ENCODE measurements at places on chromosomes 4 and X. TPM values are rescaled to one million over a fixed set of nuclear protein-coding genes. Genes with fewer than 3 reads are reported as not detected.

SRPK3 gene
- not detected for total RNA-seq

PABPC5 gene
- total RNA-seq, result not detected

TLR2 gene
- 2.8 TPM for total RNA-seq

PAK3 gene
- total RNA-seq, result 1.5 TPM

F9 gene
- not detected for total RNA-seq

ZNF718 gene
- total RNA-seq, result 7.4 TPM
